ENCODE measurements at places on chromosomes 12 and 14.
A peak's percentile ranks its signal among the peaks of the same experiment; 100 is the strongest.

- H3K27me3 ChIP-seq: no peaks in the 10 kb centered on the region
- DNase-seq: peak; percentile 16
- H3K4me1 ChIP-seq: peaks cover 56% of the 10 kb centered on the region
- peaks cover 8% of the 10 kb centered on the region for H3K36me3 ChIP-seq
- peak overlapping the region; percentile 79 for H3K4me3 ChIP-seq
- H3K27ac ChIP-seq: peak overlapping the region; percentile 94
These were observed 76.0 kb downstream of the VCPKMT start for GRCh38 chr14:50040401-50040775.

DNA sequence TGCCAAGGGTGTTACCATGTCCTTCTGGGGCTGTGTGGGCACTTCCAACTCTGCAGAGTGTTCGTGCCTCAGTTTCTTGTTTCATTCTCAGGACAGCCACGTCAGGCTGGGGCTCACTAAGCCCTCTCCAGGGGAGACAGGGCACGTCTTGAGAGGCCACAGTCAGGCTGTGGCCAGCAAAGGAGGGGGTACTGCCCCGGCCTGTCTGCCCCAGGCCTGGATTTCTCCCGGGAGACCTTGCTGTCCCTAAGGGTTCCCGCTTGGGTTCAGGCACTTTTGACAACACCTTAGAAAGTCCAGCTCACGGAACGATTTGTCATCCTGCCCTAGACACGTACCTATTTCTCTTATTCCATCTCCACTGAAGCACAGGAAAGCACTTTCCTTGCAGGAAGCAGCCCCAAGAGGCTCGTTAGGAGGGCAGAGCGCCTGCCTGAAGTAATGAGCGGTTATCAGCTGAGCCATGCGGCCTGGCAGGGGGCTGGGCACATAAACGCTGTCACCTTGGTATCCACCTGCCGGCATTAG, 290.4 kb upstream of the RTL1 start:
- peaks cover 20% of the 10 kb centered on the region for H3K27me3 ChIP-seq
- no peak overlapping the region for H3K4me3 ChIP-seq
- no peaks in the 10 kb centered on the region for H3K4me1 ChIP-seq
- H3K36me3 ChIP-seq: no peaks in the 10 kb centered on the region

DNA sequence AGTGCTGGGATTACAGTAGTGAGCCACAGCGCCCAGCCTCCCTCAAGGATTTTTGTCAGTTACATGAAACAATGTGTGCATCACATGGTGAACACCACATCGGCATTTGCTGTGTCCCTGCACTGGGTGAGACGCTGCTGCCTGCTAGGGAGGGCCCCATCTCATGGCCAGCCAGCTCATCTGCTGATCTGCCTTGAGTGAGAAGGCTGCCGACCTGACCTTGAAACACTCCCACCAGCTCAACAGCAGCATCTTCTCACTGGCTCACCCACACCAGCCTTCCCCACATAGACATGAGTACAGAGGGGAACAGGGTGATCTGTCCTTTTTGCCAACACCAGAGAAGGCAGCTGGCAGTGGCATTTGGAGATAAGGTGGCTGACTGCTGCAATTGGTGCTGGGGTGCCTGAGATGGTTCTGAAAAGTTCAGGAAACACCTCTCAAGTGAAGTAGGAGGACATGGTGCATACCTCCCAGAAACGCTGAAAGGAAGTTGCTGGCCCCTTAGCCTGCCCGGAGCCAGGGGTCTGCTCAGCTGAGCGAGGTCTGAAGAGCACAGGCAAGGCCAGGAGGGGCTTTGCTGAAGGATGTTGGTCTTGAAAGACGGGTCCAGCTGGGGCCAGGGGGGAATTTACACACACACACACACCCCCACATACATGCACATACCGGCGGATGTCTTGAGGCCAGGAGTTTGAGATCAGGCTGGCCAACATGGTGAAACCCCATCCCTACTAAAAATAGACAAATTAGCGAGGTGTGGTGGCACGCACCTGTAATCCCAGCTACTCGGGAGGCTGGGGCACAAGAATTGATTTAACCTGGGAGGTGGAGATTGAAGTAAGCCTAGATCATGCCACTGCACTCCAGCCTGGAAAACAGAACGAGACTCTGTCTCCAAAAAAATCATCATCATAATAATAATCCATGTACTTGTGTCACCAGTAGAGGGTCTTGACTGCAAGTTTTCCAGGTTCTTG, 14.3 kb upstream of the PPP1R13B start:
- H3K4me1 ChIP-seq: no peaks in the 10 kb centered on the region
- no peak overlapping the region for H3K4me3 ChIP-seq
- H3K27me3 ChIP-seq: peaks cover 4% of the 10 kb centered on the region
- H3K36me3 ChIP-seq: no peaks in the 10 kb centered on the region
- DNase-seq: no peak
- no peak overlapping the region for H3K27ac ChIP-seq

DNA sequence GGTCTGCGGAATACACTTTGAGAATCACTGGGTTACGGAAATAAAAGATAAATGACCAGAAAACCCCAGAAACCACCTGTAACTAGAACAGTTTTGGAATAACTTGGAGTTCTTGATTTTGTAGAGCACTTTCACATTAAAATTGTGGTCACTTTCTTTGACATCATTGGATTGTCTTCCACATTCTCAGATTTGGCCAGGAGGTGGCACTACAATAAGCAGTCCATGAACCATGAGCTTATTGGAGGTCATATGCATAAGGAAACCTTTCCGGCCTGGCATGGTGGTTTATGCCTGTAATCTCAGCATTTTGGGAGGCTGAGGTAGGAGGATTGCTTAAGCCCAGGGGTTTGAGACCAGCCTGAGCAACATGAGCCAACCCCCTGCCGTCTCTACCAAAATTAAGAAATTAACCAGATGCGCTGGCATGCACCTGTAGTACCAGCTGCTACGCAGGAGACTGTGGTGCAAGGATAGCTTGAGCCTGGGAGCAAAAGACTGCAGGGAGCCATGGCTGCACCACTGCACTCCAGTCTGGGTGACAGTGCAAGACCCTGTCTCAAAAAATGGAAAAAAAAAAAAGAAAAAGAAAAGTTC, 107.7 kb upstream of the CAND1 start:
- DNase-seq: peak; percentile 4
- no peaks in the 10 kb centered on the region for H3K36me3 ChIP-seq

GRCh38 chr12:108916336-108916735, 36.4 kb downstream of the DAO start:
- H3K4me1 ChIP-seq: no peaks in the 10 kb centered on the region
- no peak overlapping the region for H3K4me3 ChIP-seq
- no peak for DNase-seq
- H3K27ac ChIP-seq: no peak overlapping the region

DNA sequence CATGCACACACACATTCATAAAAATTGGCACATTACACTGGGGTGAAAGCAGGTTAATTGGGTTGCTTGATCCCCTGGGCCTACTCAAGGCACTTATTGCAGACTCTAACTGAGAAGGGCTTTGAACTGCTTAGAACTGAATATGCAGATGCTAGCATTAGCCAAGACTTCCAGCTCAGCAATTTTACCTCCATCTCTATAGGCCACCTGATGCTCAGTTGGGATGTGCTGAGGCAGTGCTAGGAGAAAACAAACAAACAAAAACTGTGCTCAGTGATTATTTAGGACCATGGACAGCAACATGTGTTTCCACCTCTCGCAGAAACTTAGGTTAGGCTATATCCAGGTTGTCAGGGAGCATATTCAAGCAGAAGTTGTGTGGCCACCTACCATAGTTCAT, 124.8 kb upstream of the WSCD2 start:
- H3K36me3 ChIP-seq: no peaks in the 10 kb centered on the region
- DNase-seq: no peak
- H3K4me3 ChIP-seq: no peak overlapping the region
- H3K27ac ChIP-seq: no peak overlapping the region
- no peaks in the 10 kb centered on the region for H3K4me1 ChIP-seq

DNA sequence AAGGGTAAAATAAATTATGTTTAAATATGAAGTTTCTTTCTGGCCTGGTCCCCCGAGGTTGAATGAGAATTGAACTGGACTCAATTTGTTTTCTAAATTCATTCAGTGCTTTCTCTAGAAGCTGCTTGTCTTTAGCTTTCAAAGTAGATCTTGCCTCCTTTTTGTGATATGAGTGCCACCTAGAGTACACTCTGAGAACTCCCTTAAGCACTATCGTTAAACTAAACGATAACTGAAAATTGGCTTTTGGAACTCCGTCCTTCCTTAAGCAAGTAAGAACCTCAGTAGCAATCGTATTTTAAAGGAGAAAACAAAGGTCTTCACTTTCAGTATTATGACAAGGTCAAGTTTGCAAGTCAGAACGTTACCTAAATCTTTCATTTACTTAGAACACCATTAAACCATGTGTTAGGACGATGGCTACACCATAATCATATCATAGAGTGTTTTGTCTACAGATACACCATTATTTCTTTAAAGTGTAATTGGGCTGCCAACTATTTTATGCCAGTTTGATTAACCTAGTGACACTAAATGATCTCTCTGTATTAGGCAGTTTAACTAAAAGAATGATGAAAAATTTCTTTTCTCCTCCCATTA, 364.8 kb downstream of the SNAPC1 start:
- no peak overlapping the region for H3K27ac ChIP-seq
- DNase-seq: peak; percentile 7
- no peaks in the 10 kb centered on the region for H3K4me1 ChIP-seq
- no peaks in the 10 kb centered on the region for H3K36me3 ChIP-seq
- H3K4me3 ChIP-seq: no peak overlapping the region

DNA sequence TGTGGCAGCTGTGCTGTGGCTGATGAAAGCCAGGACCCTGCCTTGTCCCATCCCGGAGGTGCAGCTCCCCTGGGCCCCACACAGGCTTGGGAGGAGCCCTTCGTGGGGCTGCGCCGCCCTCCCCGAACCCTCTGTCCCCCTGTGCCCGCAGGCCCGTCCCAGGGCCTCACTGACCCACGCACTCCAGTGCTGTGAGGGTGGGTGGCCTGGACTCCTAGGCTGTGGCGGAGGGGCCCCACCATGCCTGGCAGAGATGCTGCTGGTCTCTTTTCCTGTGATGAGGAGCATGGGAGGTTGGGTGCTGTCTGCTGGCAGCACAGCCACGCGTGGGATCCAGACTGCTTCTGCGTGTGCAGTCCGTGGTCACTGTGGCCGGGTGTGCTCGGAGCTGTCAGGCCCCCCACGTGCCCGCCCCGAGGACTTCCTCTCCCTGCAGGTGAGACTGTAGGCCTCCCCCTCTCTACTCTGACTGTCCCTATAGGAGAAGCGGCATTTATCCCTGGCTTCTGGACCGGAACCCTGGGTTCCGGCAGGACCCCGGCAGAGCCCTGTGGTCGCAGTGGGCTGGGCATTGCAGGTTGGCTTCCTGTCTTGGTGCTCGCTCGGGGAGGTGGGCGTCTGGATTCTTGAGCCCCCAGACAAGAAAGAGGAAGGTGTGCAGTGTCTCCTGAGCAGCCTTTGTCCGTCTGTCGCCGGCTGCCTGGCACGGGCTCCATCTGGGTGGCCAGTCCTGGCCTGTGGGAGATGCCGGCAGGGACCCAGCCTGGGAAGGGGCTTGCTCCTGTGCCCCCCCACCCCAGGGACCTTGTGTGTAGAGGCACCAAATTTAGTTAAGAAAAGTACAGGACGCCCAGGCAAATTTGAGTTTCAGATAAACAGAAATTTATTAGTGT, 2.3 kb downstream of the MTA1 start:
- H3K27me3 ChIP-seq: no peaks in the 10 kb centered on the region
- peaks cover 3% of the 10 kb centered on the region for H3K36me3 ChIP-seq
- peaks cover 36% of the 10 kb centered on the region for H3K4me1 ChIP-seq
- peak overlapping the region; percentile 91 for H3K27ac ChIP-seq

All from effector memory CD8-positive, alpha-beta T cell (primary cell).